ENCODE measurements at places on chromosomes 3 and 15. TPM values are rescaled to one million over a fixed set of nuclear protein-coding genes. Genes with fewer than 3 reads are reported as not detected.

DNA sequence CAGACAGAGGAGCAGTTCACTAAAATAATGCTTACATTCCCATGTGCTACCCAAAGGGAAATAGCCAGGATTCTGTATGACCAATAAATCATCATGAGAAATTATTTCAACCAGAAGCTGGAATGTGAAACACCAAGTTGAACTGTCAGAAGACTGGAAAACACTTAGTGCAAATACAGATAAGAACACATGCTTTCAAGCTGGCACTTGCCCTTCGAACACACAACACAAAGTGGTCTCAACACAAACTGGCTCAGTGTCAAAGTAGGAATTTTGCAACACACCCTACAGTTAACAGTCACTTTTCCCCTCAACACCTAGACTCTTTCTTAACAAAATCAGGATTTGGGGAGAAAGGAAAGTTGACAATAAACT lies 1.3 kb downstream of the FSD2 start:
- DNase-seq = peak; percentile 54

GRCh38 chr3:182787302-182788036 lies 5.8 kb upstream of the ATP11B start:
- no peak for DNase-seq

DNA sequence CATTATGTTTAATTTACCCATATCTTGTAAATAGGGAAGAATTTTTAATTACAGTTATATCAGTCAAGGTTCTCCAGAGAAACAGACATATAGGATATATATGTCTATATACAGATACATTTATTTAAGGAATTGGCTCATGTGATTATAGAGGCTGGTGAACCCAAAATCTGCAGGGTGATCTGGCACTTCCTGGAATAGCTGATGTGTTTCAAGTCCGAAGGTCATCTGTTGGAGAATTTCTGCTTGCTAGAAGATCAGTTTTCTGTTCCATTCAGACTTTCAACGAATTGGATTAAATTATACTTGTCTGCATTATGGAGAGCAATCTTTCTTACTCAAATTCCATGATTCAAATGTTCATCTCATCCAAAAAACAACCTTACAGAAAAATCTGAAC lies 694.6 kb upstream of the DPPA4 start:
- no peak for DNase-seq

- DNase-seq = peak; percentile 51
Measured at GRCh38 chr3:108412121-108412750, 98.2 kb downstream of the MYH15 start.

- no peak for DNase-seq
Measured at GRCh38 chr15:71124937-71125790, 9.9 kb downstream of the THSD4 start.

DNA sequence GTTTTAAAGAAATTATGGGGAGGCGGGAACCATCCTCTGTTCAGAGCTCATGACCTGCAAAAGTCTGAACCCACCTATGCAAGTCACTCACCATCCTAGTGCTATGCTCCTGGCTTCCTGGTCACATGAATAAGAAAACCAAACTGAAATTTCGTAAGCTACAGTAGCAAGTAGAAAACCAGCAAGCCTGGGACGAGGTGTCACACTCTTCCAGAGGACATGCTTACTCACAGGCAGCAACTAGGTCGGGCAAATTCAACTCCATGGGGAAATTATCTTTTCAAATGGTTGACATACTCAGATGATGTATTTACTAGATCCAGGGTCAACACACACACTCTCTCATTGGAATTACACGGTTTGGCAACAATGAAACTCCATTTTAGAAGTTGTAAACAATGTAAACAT lies 31.3 kb downstream of the LDHAL6B start:
- DNase-seq = no peak

DNA sequence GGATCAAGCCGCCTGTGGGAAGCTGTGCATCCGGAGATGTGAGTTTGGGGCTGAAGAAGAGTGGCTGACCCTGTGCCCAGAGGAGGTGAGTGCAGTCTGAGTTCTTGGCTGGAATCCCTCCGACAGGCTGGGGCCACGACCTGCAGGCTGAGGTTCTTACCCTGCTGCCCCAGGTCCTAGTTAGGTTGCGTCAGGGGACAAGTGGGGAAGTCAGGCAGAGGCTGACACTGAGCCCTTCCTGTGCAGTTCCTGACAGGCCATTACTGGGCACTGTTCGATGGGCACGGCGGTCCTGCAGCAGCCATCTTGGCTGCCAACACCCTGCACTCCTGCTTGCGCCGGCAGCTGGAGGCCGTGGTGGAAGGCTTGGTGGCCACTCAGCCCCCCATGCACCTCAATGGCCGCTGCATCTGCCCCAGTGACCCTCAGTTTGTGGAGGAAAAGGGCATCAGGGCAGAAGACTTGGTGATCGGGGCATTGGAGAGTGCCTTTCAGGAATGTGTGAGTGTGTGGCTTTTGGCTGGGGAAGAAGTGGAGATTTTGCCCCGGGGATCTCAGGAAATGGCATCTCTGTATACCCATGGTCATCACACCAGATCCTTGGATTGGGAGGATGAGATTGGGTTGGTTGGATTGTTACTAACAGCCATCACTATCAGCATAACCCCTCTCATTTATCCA lies 1.3 kb downstream of the PPM1M start:
- DNase-seq = no peak

DNA sequence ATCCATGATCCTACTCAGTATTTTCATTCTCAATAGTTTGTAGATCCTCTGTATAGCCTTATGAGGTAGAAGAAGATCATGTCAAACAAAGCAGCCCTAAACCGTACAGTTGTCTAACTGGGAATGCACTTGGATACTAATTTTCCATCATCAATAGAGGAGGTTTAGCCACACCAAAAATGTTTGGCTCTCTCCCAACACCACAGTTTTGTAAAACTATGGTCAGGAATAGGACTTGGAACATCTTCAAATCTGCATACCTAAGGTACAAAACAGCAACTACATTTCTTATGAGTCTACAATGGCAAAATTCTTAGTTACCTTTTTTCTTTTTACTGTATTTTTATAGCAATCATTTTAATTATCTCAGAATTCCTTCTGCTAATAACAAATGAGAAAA lies 1001.6 kb downstream of the ROBO2 start:
- DNase-seq = peak; percentile 30

GRCh38 chr3:9749296-9749644 lies 482 bp upstream of the OGG1 start:
- DNase-seq = no peak

DNA sequence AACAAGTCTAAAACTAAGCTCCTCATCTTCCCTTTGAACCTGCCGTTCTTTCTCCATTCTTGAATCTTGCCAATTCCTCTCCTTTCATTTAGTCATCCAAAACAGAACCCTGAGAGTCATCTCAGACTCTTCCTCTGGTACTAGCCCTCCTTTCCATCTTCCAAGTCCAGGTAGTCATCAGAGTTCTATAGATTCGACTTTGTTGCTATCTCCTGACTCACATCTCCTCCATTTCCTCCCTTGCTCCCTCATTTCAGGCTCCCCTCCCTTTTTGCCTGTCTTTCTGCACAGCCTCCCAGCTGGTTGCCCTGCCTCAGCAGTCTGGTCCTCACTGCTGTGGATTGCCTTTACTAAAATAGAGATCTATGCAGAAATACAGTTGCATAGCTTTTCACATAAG lies 4.7 kb downstream of the ATG7 start:
- no peak for DNase-seq

DNA sequence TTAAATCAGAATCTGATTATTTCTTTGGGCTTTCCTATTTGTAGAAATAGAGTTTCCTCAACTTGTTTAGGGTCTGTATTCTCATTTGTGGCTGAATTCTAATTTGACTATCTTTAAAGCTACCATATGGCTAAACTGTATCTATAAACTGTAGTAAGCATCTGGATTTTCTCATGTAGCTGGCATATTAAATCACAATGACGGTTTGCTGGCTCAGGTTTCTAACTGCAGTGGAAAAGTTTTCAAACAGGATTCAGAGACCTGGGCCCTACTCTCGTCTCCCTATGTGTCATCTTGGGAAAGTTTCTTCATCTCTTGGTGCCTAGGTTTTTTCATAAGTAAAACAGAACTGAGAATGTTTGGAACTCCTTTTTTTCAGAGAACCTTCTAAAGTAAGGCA lies 68.3 kb downstream of the GALK2 start:
- DNase-seq = no peak

DNA sequence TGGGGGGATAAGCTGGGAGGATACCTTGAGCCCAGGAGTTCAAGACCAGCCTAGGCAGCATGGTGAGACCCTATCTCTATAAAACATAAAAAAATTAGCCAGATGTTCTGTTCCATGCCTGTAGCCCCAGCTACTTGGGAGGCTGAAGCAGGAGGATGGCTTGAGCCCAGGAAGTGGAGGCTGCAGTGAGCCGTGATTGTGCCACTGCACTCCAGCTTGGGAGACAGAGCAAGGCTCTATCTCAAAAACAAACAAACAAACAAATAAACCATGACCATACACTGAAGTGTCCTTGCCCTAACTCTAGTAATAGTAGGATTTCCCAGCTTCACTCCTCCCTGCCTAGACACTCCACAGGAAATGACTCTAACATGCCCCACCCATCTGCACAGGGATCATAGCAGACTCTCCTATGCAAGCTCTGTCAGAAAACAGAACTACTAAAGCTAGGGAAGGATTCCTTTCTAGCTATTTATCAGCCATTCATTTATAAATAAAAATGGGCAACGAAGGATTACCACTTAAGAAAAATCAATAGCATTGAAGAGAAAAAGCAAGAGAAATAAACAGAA lies 4.6 kb downstream of the ERICH6 start:
- peak; percentile 55 for DNase-seq

DNA sequence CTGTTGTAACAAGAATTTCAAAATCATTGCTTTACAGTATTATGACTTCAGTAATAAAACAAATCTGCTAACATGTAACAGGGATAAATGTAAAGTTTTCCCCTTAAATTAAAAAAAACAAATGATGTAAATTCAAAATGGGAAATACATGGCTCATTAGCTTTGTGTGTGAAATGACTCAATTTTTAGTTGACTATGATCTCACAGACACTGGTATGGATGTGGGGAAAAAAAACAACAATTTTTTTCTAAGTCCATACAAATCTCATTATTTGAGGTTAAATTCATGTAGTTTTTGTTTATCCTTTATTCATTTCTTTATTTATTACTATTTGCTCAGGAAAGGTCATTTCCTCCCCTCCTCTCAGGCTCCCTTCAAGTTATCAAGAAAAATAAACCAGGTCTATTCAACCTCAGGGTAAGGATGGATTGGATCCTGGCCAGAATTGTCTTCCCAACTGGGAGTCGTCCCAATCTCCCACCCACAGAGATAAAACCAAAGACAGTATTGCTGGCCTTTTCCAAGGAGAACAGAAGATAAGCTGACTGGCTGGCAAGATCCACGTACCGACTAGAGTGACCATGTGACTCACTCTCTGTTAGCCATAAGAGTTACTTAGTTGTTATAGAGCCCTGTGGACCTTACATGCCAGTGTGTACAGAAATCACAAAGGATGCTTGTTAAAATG lies 373.3 kb downstream of the GAP43 start:
- DNase-seq = no peak

NRROS gene
- polyA plus RNA-seq = 0.24 TPM

ITIH1 gene
- polyA plus RNA-seq = not detected

RBP2 gene
- polyA plus RNA-seq = not detected

CELSR3 gene
- 0.51 TPM for polyA plus RNA-seq

AMT gene
- polyA plus RNA-seq = 1.7 TPM

ADAMTSL3 gene
- 0.02 TPM for polyA plus RNA-seq

SNTN gene
- not detected for polyA plus RNA-seq

Data from mammary epithelial cell (primary cell).